ENCODE measurements at places on chromosomes 12 and 14.

GRCh38 chr14:97282210-97283004 is 485.2 kb downstream of the VRK1 start:
- no peak for DNase-seq

DNA sequence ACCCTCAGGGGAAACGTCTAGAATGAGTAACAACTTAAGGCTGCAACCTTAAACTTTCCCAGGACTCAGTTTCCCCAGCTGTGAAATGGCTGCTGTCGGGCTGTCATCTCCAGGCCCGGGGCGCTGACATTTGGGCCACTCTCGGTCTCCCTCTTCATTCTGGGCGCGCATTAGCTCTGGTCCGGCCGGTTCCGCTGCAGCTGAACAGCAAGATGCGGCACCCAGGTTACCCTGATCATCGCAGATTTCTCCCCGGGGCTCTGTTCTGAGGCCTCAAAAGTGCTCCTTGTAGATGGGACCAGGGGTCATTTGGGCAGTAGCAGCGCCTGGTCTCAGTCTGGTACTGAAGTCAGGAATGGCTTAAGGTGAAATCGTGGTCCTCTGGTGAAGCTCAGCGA is 890 bp upstream of the BCL7A start:
- DNase-seq, result no peak

DNA sequence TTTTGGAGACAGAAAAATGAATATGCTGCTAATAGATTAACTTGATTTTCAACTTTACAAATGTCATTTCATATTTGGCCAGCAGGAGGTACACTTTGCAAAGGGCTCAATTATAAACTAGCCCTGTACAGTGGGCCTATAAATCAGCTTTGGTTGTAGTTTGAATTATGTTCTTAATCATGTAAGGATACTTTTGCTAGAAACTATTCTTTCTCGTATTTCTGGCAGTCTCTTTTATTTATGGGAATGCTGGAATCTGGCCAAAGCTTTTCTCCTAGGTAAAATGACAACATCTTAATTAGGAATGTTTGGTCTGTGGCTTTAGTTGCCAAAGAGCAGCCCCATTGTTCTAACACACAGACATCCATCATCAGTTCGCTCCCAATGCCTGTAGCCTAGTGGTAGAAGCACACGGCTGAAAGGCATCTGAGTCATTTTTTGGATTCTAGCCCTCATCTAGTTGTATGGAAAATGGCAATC is 1322.3 kb upstream of the SEL1L start:
- peak; percentile 1 for DNase-seq

DNA sequence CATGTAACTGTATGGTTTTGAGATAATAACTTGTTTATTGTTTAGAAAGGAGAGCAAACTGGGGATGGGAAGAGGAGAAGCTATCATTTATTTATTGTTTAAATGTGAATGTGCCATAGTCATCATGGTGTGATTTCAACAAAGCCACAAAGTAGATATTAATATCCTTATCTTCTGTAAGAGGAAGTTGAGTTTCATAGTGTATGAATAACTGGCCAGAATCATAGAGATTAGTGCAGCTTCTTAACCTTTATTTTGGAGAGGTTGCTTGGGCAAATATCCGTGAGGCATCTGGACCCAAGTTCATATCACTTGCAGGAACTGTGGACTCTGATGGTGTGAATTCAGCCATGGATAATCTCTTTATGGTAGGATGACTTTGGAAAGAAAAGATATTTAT is 26.8 kb upstream of the LYZ start:
- no peak for DNase-seq

GRCh38 chr12:51202718-51203117 is 15.1 kb downstream of the POU6F1 start:
- DNase-seq, result no peak

DNA sequence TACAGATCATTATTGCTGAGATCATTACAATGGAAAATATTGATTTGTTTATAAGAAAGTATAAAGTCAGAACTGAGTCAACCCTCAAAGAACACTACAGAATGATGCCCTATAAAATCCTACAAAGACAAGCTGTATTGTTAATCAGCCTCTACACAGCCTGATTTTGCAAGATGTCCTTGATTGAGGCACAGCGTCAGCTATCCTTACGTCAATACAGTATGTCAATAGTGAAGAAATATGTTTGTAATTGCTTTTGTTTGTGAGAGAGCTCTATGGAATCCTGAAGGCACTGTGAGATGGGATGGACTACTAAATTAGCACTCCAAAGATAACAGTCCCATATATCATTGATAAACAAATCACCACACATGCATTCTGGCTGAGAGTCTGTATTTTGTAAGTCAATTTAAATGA is 70.7 kb downstream of the RASSF9 start:
- peak; percentile 2 for DNase-seq

DNA sequence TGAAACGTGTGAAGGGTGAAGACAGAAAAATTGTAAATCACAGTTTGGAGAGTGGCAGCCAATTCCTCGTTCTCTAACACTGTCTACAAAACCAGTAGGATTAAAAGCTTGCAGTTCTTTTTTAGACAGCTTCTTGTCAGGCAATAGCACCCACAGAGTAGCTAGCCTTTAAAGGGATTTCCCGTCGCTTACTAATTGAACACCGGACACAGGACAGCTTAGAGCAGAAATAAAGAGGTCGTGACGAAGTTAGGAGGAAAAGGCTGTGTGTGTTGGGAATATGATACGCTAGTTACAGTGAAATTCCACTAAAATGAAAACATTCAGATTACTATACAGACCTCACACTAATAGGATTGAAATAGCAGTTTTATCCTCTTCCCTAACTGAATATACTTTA is 149.1 kb upstream of the FLRT2 start:
- DNase-seq, result no peak

DNA sequence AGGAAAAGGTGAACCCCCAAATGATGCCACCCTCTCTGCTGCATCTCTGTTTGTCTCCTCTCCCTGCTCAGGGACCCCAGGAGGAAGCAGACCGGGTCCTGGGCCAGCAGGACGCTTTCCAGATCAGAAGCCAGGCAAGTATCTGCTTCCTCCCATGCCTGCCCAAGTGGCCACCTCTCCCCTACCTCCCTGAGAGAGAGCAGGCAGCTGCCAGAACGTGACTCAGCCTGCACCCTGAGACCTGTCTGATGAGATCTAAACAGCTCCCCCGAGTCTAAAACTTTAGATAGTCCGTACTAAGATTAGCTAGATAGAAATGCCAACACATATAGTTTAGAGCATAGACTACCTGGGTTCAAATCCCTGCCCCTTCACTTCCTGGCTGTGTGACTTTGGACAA is 31.2 kb upstream of the OAS1 start:
- no peak for DNase-seq

DNA sequence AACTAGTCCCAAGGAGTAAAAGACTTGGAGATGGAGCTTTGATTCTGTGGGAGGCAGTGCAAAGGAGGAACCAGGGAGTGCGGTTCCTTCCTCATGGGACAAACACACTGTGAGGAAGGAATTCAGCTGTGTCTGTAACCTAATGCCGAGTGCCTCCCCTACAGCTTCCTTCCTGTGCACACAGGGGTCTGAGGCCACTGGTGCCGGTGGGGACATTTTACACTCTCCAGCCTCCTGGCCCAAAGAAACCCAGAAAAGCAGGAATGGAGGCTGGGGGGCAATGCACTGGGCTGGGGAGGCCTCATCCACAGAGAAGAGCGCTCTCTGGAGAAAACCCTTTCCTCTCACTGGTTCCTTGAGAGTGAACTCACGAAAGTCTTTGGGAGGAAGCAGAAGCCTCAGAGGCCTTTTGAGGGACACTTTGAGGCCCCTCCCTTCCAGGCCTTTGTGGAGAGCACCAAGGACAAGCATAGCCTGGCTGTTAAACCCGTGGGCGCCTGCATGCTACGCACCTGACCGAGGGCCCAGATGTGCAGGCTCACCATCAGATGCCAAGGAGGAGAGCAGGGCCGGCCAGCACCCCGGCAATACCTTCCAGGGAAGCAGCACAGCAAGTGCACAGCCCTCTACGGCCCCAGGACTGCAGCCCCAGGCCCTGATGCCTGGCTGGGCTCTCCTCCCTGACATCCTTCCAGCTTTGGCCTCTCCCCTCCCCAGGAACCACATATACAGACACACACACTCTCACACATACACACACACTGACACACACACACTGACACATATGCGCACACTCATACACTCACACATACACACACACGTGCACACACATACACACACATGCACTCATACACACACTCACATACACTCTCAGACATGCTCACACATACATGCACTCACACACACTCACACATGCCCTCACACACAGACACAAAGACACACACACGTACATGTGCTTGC is 52.0 kb downstream of the NFKBIA start:
- DNase-seq, result no peak

- no peak for DNase-seq
Measured at GRCh38 chr12:72472350-72472749, 200.2 kb downstream of the TRHDE start.
